Tibial nerve (tissue), 4 donors: ENCODE measurements at places on chromosomes 11 and 22. TPM values are rescaled to one million over a fixed set of nuclear protein-coding genes. Genes with fewer than 3 reads are reported as not detected.

- DNase-seq: no peak
Measured at GRCh38 chr11:19938866-19939265, 221.4 kb downstream of the DBX1 start.

- no peak for DNase-seq
Measured at GRCh38 chr11:106202935-106203620, 125.6 kb downstream of the AASDHPPT start.

DNA sequence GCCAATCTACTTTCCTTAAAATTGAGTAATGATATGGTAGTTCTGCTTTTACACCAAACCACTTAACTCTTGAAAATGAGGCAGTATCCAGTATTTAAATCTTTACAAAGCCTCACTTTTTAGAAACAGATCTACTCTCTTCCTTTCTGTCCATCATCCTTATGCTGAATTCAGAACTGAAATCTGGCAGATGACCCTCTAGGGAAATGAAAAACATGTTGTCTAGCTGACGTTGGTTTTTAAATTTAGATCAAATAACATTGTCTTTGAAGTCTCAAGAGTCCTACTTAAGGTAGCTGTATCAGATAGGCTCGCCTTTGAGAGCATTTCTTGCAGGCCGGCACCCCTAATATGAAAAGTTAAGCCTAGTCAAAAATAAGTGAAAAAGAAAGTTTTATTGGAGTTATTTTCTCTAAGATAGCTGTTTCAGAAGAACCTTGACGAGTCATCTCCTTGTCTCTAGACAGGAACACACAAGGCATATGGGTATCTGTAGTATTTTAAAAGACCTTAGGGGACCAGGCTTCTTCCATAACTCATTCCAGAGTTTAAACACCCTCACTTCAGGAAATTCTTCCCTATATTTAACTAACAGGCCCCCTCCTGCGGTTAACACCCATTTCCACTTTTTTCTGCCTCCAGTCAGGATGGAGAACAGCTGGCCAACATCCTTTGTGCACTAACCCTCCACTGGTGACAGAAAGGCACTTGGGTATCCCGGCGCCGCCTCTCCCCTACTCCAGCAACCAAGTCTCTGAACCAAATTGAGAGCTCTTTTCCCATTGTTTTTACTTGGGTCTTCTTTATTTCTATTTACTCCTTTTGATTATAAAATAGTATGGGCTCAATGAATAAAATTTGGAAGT lies 81.2 kb downstream of the WNT11 start:
- DNase-seq: no peak

The GAL gene
- total RNA-seq: not detected

The SEC14L6 gene
- 0.90 TPM for total RNA-seq

The ZNF280B gene
- total RNA-seq: 0.30 TPM

The BEST1 gene
- 38.8 TPM for total RNA-seq

The ALG12 gene
- total RNA-seq: 15.7 TPM

The NAA40 gene
- 5.5 TPM for total RNA-seq
